Omental fat pad (tissue), 4 donors: ENCODE measurements at places on chromosomes 3 and 15. TPM values are rescaled to one million over a fixed set of nuclear protein-coding genes. Genes with fewer than 3 reads are reported as not detected.

Gene CYP8B1
- total RNA-seq: not detected

Gene CLDN16
- total RNA-seq: not detected

Gene WDR93
- 0.28 TPM for total RNA-seq

Gene CCDC54
- not detected for total RNA-seq

Gene CNTN6
- total RNA-seq: not detected

Gene TMEM212
- not detected for total RNA-seq

Gene GCNT3
- total RNA-seq: not detected

Gene SLC2A2
- total RNA-seq: not detected

Gene SPINT1
- total RNA-seq: 9.5 TPM

Gene NRROS
- 20.7 TPM for total RNA-seq

Gene AQR
- 24.8 TPM for total RNA-seq

GRCh38 chr3:97981886-97982285 is 9.7 kb upstream of the RIOX2 start:
- no peak for DNase-seq

- no peak for DNase-seq
Observed at GRCh38 chr15:60091157-60091556, 87.0 kb downstream of the FOXB1 start.

GRCh38 chr3:65344444-65344843 is 656.6 kb upstream of the ADAMTS9 start:
- no peak for DNase-seq

DNA sequence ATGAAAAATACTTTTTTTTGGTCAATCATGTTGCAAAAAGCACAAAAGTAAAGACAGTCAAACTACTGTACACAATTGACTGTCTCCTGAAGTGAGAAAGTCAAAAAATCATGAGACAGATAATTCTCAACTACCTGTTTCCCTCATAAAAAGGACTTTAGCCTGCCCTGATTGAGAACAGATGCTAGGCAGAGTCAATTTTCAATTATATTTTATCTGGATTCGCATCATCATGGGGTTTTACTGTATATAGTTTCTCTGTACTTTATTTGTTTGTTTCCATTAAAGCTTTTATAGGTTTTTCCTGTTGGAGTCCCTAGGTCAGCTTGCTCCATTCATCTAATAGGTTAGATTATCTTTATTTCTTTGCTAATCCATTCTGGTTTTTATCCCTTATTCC is 53.8 kb downstream of the ECT2 start:
- no peak for DNase-seq

DNA sequence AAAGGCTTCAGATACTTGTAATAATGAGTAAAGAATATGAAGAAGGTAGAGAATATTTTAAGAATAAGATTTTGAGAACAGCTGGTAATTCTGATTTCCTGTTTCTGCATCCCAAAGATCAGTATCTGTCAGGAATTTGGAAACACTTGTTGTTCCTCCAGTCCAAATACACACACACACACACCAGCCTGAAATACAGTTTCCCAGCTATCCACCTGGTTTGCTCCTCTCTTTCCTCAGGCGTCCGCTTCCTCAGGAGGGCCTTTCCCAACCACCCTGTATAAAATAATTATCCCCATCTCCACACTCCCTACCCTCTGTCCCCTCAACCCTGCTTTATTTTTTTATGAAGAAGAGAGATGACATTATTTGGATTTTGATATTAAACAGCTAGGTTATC is 2.0 kb upstream of the FSIP1 start:
- no peak for DNase-seq

DNA sequence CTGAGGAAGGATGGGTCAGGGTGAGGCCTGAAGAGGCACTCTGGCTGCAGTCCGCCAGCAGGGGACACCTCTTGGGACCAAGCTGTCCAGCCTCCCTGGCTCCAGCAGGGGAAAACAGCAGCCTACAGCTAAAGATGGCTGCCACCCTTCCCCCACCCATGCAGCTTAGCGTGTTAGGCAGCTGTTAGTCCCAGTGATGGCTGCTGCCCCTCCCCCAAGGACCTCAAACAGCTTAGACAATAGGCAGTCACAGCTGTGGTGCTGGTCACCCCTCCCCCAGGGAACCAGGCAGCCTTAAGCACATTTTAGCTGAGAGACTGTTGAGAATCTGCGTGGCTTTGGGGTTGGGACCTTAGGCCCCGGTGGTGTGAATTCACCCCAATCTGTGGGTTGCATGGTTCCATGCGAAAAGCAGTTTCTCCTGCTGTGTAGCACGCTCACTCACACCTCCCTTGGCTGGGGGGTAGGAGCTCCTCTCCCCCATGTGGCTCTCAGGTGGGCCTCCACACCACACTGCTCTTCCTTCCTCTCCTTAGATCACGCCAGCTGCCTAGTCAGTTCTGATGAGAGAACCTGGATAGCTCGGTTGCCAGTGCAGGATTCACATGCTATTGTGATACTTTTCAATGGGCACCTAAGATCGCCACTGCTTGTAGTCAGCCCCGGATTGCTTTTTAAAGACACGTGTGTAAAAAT is 140.5 kb upstream of the CADPS start:
- no peak for DNase-seq

- no peak for DNase-seq
Observed at GRCh38 chr3:118501152-118501551, 533.5 kb downstream of the IGSF11 start.

DNA sequence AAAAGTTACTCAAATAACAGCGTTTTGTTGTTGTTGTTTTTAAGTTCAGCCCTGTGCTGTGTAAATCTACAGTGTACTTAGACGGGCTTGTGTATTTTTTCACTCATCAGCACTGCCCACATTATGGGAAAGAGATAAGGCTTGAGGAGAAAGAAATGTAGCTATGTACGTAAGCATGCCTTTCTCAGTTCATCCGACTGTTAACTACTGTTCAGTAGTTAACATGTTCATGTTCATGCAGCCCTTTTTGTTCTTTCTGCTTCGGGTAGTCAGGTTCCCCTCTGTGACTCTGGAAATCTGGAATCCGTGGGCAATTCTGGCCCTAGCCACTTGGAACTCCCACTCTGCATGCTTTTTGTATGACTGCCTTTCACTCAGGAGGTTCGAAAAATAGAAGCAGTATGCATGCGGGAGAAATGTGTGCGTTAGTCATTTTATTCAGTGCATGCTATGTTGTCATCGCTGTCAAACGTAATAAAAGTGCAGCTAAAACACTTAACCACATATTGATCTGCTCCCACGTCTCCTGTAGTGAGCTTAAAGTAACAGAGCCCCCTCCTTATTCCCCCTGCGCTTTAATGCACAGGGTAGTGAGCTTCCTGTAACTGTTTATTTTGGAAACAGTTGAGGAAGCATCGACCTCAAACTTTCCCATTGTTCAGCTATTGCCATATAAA is 283.1 kb upstream of the NR2F2 start:
- no peak for DNase-seq

- DNase-seq: no peak
Observed at GRCh38 chr15:75725719-75726607, 13.3 kb upstream of the CSPG4 start.

- no peak for DNase-seq
Observed at GRCh38 chr3:44015170-44015569, 226.5 kb upstream of the TOPAZ1 start.

GRCh38 chr3:44562147-44562546 is 7.2 kb downstream of the ZKSCAN7 start:
- DNase-seq: no peak

DNA sequence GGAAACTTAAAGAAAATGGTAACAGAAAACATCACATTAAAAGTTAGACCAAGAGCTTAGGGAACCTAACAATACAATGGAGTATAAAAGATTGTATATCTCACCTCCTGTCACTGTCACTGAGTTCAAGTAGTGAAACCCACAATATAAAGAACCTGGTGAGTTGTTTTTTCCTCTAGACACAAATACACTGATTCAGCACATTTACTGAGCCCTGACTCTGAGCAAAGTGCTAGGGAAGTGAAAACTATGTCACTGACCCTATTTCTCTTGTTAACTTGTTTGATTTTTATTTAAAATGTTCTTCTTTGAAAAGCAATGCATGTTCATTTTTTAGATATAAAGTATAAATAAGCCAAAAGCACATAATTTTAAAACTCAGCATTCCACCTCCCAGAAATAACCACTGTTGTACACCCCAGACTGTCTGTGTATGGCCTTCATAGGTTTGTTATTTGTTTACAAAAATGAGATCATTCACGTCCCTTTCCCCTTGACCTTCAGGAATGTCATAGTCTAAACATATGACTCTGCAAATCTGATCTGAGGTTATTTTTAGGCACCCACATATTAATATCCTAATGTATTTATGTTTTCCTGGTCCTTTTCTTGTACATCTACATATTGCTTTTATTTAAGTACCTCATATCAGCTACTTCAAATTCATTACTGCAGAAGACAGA is 69.2 kb upstream of the CSTA start:
- no peak for DNase-seq

DNA sequence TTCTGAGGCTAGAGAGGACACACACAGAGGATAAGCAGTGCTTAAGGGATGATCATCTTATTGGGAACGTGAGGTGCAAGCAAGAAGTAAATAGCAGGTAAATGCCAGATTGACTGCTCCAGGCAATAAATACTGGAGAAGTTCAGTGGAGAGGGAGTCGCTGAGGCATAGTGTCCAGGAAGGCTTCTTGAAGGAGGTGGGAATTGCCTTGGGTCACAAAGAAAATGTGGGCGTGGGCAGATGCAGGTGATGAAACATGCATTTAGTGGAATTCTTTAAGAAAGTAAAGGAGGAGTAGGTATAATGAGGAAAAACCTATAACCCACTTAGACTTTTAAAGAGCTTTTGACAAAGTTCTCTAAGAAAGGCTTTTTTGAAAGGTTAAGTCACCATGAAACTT is 7.4 kb upstream of the SEMA5B start:
- no peak for DNase-seq

DNA sequence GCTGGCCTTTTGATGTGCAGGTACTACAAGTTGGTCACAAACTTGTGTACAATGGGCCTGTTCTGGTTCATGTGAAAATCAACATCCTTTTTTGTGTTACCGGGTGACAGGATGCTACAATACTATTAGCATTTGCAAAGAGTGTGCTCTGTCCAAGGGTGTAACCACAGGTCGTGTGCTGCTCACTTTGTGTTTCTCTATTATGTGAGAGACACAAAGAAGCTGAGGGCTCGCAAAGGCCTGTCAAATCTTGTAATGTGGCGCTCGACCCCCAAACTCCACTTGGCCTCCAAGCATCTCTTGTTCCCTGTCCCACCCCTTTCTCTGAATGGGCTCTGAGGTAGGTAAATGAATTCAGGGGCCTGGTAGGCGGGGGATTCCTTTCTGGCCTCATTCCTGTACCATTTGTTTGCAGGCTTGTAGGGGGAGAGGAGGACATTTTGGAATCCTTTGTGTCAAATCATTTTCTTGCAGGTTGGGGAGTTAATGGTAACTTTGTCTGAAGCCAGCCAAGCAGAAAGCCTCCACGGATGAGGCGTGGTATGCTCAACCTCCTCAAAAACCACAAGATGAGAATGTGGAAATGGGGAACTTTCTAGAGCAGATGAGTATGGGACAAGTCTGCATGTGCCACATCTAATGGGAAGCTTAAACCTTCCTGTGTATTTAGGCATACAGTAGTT is 109.1 kb downstream of the OPA1 start:
- DNase-seq: no peak

- no peak for DNase-seq
Observed at GRCh38 chr3:42764561-42765295, 8.3 kb downstream of the CCDC13 start.

- DNase-seq: no peak
Observed at GRCh38 chr3:152943645-152944044, 108.7 kb downstream of the P2RY1 start.
